Stimulated activated CD8-positive, alpha-beta memory T cell treated with anti-CD3 and anti-CD28 coated beads, Interleukin-4, amount 100 ng/mL, for 1 hour (primary cell): ENCODE measurements at places on chromosomes 5 and 9.

- no peak for DNase-seq
Observed at GRCh38 chr5:25095261-25095660, 450.5 kb upstream of the CDH10 start.

- no peak for DNase-seq
Observed at GRCh38 chr9:89191004-89191403, 12.4 kb upstream of the SHC3 start.

- no peak for DNase-seq
Observed at GRCh38 chr5:165881259-165881658, 2375.8 kb downstream of the MAT2B start.

DNA sequence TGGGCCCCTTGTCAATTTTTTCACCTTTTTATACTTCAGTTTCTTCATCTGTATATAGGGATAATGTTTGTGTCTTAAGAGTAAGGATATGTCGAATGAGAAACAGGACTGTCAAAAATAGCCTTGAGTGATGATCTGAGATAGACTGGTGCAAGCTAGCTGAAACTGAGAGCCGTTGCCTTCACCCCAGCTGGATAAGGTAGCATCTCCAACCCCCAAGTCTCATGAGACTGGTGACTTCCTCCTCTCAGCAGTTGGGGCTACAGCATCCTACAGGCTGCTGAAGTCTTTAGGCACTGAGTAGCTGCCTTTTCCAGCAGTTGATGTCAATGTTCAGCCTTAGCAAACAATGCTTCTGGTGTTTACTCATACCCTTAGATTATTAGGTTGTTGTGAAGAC is 330.2 kb downstream of the OSTF1 start:
- DNase-seq: no peak

GRCh38 chr5:178093134-178093533 is 20.2 kb upstream of the N4BP3 start:
- no peak for DNase-seq

DNA sequence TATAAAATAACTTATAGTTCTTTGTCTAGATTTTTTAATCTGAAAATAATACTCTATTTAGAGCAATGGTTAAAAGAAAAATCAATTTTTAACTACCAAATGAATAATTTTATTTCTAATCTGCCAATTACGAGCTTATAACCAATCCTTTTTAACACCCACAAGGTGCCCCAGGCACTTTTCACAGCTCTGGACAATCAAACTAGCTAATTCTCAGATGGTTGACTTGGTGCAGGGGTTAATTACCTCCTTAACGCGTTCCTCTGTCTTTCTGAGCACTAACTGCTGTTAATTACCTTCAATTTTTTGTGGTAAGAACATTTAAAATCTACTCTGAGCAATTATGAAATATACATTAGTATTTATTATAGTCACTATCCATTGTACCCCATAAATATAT is 109.6 kb upstream of the PJA2 start:
- DNase-seq: no peak

GRCh38 chr9:123825342-123826060 is 104.4 kb downstream of the DENND1A start:
- no peak for DNase-seq

- DNase-seq: peak; percentile 32
Observed at GRCh38 chr5:35651002-35651756, 33.5 kb downstream of the SPEF2 start.
